ENCODE measurements at places on chromosomes 2 and 18. TPM values are rescaled to one million over a fixed set of nuclear protein-coding genes. Genes with fewer than 3 reads are reported as not detected.

The EHD3 gene
- 43.4 TPM for total RNA-seq

The LYPD1 gene
- 1.6 TPM for total RNA-seq

DNA sequence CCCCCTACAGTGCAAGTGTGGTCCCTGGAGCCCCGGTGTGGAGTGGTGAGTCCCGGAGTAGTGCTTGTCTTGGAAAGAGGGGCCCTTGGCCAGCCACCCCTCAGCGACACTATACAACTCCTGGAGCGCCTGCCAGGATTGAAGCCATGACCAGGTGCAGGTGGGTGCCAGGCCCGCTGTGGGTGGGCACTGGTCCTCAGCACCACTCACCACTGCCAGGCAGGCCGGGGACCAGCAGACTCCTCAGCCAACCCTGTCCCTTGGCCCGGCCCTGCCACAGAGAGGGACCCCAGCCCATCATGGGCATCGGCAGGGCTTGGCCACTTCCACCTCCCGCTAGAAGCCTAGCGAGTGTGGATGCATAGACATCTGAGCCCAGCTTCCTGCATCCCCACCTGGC is 42.2 kb downstream of the STK25 start:
- ATAC-seq: no peak

- ATAC-seq: no peak
Observed at GRCh38 chr2:19580264-19580663, 221.8 kb upstream of the OSR1 start.
